AML-193 (cell line): ENCODE measurements at places on chromosomes 4 and X.

DNA sequence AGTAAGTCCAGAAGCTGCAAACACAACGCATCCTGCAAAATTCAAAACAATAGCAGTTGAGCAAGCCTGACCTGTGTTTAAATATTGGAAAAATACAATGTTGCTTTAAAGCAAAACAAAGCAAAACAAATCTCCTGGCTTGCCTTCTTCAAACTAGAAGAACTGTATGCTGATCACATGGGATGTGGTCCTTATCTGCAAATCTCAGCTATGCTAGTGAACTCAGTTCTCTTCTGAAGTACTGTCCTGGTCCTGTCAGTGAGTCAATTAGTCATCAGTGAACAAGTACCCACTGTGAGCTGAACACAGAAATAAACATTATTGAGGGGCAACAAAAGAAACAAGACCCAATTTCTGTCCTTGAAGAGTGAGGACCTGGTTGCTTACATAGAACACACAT lies 522.5 kb downstream of the SMARCA1 start:
- DNase-seq = no peak

DNA sequence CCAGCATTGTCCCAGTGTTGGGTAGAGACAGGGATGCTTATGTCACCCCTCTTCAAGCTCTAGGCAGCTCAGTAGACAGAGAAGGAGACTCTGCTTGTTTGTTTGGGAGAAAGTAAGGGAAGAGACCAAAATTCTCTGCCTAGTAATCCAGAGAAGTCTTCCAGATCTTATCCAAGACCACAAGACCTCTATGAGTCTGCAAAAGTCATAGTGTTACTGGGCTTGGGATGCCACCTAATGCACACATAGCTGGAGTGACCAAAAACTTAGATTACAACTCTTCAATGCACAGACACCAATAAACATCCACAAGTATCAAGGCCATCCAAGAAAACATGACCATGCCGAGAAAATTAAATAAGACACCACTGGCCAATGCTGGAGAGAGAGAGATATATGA lies 205.5 kb downstream of the UNC5C start:
- DNase-seq = no peak

DNA sequence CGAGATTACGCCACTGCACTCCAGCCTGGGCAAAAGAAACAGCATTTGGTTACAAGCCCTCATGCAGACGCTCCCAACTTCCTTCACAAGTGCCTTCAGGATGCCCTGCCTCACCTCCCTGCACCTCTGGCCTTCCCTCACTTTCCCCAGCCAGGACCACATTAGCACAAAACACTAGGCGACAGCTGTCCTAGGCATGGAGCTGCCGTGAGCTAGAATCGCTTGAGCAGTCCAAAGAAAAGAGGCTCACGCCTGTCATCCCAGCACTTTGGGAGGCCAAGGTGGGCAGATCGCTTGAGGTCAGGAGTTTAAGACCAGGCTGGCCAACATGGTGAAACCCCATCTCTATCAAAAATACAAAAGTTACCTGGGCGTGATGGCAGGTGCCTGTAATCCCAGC lies 15.8 kb downstream of the RNF212 start:
- DNase-seq = no peak

DNA sequence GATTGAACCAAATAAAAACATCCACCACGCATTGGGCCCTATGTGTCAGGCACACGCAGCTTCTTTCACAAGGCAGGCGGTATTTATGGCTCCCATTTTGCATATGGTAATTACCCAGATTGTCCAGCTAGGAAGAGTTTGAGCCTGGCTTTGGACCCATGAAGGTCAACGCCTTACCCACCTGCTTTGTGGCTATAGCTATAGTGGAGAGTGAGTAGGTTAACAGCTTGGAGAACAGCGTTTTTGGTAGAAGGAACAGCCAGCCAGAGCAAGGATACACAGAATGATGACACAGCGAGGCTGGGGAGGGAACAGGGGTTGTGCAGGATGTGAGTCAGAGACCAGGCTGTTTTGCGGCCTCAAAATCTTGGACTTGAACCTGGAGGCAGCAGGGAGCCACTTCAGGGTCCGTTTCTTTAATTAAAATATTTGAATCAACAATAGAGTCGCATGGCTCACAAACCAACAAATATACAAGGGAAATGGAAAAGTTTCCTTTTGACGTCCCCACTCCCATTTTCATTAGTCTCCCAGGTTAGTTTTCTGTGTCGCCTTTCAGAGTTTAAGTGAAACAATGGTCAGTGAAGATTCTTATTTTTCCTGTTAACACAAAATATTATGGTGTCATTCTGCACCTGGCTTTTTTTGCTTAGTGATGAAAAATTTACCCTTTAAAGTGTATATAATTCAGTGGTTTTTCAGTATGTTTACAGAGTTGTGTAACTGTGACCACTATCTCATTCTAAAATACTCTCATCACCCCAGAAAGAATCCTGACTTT lies 118.2 kb upstream of the STX18 start:
- DNase-seq = peak; percentile 33

- DNase-seq = no peak
Measured at GRCh38 chr4:123832173-123833026, 435.8 kb downstream of the SPRY1 start.

DNA sequence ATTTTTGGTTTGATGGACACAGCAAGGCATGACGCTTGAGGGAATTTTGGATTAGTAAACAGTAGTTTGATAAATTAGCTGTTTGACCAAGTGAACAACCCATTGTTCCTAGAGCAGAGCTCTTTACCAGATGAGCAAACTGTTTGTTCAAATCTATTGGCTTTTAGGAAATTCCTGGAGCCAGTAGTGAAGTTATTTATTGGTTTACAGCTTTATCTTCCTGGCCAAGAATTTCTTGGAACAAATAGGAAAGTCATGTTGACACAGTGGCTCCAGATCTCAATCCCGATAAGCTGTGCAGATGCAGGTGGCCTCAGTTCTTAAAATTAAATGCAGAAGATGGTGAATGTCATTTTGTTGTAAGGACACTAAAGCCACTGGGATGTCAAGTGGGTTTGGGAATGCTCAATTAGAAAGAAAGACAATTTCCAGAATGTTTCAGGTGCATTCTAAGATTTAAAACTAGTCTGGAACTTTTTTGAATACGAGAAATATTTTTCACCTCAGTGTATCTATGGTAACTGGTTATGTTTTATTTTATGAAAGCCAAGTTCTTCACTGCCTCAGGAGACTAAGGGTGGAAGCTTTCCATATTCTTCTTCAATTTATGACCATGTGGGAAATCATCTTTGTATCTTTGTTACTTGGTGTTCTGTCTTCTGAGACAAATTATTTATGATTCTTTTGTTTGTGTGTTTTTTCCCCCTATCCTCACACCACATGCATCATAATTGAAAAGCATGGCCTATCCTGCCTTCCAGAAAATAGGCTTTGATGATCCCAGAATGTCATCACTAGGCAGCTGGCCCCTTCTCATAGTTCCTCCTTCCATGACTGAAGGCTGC lies 554.5 kb downstream of the STIM2 start:
- no peak for DNase-seq

DNA sequence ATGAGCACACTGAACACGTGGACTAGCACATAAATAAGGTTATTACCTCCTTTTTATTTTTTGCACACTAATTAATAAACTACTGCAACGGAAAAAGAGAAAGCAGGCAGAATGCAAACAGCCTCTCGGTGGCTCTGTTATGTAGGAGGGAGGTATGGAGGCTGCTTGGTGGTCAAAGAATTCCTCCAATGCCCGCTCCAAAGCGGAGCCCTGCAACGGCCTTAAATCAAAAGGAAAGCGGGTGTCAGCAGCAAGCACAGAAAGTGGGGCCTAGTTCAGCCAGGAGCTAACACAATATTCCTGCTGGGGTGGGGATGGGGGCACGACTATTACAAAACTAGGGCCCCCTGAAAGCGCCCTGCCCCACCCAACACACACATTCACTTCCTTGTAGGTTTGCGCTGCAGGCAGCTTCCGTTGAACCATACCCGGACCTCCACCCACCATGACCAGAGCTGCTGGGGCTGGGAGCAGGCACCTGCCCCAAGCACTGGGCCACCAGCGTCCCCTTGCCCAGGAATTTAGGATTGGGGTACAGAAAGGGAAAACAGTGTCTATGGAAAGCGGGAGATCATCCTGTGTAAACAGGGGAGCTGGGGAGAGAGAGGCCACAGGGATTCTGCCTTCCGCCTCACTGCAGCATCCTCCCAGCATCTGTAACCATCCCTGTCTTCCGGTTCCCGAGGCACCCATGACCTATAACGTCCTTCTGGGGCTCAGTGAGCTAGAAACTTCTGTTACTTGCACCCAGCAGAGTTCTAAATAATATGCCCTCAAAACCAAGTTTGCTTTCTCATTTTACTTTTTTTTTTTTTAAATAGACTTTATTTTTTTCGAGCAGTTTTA lies 57.1 kb upstream of the DDX3X start:
- no peak for DNase-seq

GRCh38 chr4:169154121-169154520 lies 116.6 kb downstream of the SH3RF1 start:
- DNase-seq = no peak

DNA sequence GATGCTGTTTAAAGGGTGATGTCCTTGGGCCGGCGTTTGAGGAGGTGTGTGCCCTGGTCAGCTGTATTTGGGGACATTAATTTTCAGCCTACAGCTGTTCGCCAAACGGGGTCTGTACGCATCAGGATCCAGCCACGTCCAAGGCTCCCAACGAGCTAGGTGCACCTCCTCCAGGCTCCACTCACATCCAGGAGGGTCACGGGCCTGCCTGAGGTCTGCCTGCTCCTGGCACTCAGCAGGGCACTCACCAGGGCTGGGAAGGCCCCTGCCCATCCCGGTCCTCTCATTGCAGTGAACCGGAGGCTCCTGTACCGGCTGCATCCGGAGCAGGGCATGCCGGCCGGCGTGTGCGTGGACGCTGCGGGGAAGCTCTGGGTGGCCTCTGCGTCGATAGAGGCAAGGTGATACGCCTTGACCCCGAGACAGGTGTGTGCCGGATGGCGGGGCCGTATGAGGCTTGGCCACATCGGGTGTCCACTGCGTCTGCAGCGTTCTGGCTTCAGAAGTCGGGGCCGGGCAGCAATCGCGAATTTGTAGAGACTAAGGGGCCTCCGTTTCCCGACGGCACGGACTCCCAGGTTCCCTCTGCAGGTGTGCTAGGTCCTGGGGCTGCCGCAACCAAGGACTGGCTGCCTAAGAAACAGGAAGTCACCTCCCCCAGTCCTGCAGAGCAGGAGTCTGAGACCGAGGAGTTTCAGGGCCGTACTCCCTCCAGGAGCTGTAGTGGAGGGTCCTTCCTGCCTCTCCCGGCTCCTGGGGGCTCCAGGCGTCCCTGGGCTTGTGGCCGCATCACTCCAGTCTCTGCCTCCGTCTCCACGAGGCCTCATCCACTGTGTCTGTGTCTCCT lies 27.5 kb upstream of the PLCXD1 start:
- DNase-seq = no peak

- DNase-seq = no peak
Measured at GRCh38 chr4:119049342-119049741, 86.3 kb upstream of the MYOZ2 start.

- DNase-seq = no peak
Measured at GRCh38 chrX:67893931-67894330, 350.1 kb downstream of the AR start.

- no peak for DNase-seq
Measured at GRCh38 chr4:64780664-64781063, 371.4 kb upstream of the TECRL start.

DNA sequence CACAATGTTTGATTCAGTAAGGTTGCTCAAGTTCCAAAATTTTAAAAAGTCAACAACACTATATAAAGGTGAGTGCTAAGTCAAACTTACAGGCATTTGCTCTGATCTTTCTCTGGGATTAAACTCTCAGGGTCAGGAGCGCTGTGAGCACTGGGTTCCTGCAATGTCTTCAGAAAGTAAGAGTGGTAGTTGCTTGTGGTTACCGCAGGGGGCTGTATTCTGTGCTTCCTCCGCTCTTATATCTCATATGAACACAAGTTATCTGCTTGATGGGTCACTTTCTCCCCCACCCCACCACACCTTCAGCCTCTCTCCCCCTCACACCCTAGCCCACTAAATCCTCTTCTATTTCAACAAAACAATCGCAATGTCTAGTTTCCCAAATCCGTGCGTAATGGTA lies 116.4 kb upstream of the IGSF1 start:
- DNase-seq = no peak

- no peak for DNase-seq
Measured at GRCh38 chr4:129394635-129395034, 298.7 kb downstream of the C4orf33 start.

GRCh38 chr4:13918110-13918509 lies 290.6 kb upstream of the BOD1L1 start:
- DNase-seq = no peak

DNA sequence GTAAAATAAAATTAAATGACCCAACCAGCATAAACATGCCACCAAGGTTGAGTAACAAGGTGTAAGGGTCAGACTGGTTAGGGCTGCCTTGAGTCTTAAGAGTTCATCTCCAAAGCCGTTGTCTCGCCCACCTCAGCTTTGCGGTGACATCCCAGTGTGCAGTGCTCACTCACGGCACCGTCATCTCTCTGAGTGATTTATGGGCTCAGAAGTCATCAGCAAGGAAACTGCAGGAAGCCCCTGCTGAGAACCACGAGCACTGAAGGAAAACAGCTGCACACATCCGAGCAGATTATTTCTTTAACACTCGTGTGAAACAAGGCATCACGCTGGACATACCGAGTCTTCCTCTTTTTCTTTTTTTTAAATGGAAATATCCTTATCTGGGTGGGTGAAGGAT lies 411.1 kb downstream of the TRIML1 start:
- no peak for DNase-seq

- DNase-seq = no peak
Measured at GRCh38 chrX:83508006-83508405, at the start of gene POU3F4. TSS of gene POU3F4 (plus strand) at chrX:83508290. CDS start at chrX:83508325, 35 bp downstream.

DNA sequence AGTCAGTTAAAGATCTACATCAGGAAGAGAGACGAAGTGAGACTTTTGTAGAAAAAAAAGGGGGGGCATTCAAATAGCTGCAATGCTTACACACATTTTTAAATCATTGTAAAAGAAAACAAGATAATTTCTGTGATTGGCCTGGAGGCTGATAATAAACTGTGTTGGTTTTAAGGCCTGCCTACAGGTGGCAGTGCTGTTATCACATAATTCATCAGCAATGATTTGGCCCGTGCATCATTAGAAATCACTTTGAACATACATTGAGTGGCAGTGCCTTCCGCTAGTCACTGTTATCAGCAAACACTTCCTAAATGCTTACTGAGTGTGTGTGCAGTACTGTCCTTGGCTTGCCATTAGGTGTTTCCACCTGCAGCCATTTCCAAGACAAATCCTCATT lies 831.9 kb downstream of the TRIML1 start:
- DNase-seq = no peak

- no peak for DNase-seq
Measured at GRCh38 chr4:55491486-55491885, 55.2 kb downstream of the CLOCK start.
